Neural progenitor cell (in vitro differentiated cells): ENCODE measurements at places on chromosomes 13 and 19.

DNA sequence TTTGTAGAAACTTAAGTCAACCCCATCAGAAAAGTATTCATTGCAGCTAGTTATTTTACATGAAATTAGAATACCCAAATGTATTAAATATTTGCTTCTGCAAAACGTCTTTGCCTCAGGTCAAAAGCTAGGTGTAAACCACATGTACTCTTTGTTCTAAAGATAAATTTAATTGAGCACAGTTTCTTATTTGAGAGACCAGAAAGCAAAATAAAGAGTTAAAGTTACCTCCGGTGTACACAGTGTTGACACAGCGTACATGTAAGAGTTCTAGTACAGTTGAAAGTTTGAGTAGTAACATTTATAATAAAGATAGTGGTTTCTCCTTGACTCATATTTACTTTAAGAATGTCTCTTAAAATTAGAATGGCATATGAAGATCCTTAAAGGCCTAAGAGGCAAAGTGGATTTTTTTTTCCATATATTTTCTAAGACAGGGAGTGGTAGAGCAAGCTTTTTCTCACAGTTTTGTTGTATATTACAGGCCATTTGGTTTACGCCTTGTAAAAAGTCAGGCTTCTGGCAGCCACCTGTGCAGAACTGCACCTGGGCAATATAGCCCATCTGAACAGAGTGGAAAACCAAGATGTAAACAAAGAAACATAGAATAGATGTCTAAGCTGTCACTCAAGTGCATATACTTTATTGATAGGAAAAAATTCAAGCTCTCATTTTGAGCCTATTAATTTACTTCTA, 2.9 kb downstream of the LRCH1 start:
- DNase-seq: no peak

- peak; percentile 86 for DNase-seq
These were observed 6.5 kb downstream of the UNC13A start for GRCh38 chr19:17681505-17682125.

DNA sequence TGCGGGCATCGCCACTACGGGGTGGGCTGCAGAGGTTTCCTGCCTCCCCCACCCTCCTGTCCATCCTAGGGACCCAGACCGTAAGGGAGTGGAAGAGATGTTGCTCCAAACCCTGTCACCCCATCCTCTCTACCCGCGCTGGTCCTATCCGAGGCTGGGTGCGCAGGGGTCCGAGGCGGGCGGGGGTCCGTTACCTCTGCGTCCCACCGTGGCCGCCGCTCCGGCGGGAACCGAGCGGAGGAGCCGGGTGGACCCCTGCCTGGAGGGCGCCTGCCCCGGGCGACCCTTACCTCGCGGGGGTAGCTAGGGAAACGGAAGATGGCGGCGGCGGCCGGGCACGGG, at the start of gene DGKH:
Gene DGKH (plus strand): TSS at position 307 of the 342 bp plus-strand sequence. CDS start 126 bp downstream, outside the sequence.
- DNase-seq: no peak

- no peak for DNase-seq
These were observed 38.3 kb downstream of the NDFIP2 start for GRCh38 chr13:79519255-79519654.

- no peak for DNase-seq
These were observed 125.4 kb upstream of the ABCC4 start for GRCh38 chr13:95426631-95427030.

DNA sequence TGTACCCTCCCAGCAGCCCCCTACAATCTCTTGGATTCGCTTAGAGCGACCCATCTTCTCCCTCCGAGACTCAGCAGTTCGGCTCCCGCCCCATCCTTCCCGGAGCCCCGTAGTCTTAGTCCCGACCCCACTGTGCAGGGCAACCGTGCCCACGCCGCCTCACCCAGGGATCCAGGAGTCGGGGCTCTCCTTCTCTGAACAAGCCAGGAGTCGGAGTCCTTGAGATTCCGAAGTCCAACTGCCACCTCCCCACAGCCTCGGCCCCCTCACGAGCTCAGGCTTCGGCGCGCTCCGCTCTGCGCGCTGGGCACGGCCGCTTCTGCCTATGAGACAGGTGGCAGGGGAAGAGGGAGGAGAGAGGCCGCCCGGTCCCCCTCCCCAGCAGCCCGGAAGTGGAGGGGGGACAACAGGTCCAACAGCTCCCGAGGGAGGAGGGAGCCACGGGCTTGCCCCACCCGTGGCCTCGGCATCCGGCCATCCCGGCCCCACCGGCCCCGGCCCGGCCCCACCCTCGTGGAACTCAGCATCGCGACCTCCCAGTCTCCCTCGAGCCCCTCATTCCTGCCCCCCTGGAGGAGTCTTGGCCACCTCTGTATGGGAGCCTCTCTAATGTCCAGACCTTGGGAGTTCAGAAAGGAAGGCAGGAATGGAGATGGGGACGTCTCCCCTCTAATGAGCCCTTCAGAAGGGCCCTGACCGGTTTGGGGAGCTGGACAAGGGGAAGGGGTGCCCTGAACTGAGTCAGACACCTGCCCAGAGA, at the start of gene PHLDB3:
Gene PHLDB3 (minus strand): TSS at position 321 of the 760 bp plus-strand sequence. CDS start 628 bp downstream, outside the sequence.
- DNase-seq: no peak

DNA sequence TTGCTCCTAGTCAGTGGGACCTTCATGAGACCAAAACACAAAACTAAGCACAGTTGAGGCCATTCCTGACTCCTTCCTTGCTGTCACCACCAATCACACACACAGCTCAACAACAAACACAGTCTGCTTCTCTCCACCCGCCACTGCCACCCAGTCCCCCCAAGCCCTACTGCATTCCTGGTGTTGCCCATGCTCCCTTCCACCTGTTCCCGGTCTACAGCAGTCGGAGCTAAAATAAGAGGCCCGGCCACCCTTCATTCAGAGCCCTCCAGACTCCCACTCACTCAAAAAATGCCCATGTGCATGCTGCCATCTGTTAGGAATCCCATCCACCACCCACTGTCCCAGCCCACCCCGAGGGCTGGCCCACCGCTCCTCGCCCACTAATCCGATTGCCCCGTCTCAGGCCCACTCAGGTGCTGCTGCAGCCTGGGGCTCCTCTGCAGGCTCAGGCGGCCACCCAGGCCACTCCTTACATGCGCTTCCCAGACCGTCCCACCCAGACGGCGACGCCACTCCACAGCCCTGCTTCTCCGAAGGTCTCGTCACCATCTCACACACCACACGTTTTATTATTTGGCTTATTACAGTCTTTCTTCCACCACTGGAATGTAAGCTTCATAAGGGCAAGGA, 127.6 kb downstream of the RNF17 start:
- DNase-seq: no peak

DNA sequence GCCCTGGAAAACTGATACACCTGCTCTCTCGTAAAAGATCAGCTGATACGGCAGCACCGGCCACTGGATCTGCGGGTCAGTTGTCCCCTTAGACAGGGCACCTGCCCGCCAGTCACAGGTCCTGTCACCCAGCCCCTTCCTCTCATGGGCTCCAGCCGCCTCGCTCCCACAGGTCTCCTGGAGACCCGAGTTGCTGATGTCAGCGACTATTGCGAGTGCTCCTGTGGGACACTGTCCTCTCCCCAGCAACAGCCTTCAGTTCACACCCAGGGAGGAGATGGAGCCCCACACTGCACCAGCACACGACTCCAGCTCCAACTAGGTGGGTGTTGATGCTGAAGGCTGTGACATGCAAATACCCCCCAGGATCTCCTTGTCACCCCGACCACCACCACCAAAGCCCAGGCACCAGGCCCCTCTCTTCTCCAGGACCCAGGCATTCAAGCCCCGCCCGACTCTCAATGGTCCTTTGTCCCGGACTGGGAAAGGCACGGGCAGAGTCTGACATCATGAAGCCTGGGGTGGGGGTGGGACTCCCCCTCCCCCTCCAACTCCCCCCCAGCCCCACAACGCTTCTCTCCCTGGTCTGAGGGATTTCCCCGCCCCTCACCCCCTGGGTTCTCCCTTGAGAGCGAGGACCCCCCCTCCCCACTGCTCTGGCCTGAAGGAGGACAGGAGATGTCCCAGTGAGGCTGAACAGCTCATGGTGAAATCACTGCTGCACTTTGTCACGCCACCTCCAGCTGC, 1.4 kb upstream of the MAG start:
- DNase-seq: no peak

DNA sequence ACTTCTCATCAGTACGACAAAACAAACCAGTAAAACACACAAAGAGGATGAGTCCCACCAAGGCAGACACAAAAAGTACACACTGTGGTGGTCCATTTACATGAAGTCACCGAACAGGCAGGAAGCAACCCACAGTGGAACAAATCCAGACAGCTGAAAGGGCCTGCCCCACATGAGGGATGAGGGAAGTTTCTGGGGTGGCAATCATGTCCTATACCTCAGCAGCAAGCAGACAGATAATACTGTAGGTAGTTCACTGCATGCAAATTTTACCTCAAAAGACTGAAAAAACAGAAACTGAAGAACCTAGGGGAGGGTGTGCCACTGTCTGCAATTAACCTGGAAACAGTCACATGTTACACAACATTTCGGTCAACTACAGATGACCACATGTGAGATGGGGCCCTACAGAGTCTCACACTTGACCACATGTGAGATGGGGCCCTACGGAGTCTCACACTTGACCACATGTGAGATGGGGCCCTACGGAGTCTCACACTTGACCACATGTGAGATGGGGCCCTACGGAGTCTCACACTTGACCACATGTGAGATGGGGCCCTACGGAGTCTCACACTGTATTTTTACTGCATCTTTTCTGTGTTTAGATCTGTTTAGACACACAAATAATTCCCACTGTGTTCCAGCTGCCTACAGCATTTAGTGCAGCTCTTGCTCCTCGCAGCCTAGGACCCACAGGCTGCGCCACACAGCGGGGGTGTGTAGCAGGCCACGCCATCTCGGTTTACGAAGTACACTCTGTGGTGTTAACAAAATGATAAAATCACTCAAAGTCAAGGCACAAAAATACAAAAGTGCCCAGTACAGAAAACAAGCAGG, 22.2 kb downstream of the PCID2 start:
- no peak for DNase-seq

- DNase-seq: no peak
These were observed 5.4 kb downstream of the TFDP1 start for GRCh38 chr13:113589961-113590339.

- DNase-seq: no peak
These were observed 60.2 kb upstream of the KL start for GRCh38 chr13:32955881-32956594.

DNA sequence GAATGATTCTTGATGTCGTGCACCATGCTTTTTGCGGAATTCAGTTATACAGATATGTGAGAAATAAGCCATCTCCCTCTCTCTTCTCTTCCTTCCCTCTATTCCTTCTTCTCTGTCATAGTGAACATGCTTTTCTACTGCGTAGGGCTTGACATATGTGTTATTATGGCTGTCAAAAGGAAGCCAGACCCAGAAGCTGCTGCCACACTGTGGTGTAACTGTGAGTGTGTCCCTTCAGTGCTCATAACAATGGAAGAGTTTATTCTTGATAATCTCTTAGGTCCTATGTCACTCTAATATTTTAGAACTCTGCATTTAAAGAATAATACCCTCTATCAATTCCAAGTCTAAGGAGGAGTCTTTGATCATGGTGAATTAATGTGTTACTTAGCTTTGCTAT, 208.9 kb upstream of the TMTC4 start:
- no peak for DNase-seq

DNA sequence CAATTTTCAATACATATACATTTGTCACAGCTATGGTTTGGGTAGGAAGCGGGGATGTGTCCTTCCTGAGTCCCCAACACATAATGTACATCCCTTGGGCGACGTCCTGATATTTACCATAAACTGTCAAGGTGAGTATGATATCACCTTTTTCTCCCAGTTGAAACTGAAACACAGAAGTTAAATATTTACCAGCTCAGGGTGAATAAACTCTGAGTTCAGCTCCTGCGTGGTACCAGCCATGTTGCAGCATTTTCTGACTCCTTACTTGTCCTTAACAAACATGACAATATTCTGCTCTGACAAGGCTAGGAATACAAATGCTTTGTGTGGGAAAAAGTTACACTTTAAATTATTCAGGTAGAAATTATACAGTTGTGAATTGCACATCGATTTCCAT, 294.2 kb downstream of the TEX29 start:
- no peak for DNase-seq

DNA sequence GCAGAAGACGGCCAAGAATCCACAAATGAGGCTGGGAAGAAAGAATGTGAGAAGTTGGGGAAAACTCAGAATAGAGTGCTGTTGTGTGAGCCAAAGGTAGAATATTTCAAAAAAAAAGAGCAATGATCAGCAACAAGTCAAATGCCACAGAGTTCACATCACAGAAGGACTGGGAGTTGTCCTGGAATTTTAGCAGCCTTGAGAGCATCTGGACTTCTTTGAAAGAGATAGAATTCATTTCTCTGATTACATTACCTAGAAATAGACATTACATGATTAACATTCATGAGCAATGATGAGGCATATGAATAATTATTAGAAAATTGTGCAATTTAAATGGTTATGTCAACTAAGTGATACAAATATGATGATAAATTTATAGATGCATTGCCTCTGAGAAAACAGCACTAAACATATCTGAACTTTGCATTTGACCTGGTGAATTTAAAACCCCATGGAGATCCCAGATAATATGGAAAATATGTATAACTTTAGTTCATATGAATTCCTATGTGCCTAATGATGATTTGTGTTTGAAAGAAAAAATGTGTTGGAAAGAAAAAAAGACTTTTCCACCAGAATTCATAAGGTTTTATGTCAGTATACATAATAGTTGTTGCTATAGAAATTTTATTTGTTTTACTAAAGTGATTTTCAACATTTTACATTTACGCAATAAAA, 186.2 kb downstream of the POSTN start:
- no peak for DNase-seq

- DNase-seq: no peak
These were observed 373.1 kb downstream of the DIAPH3 start for GRCh38 chr13:59790626-59791025.

DNA sequence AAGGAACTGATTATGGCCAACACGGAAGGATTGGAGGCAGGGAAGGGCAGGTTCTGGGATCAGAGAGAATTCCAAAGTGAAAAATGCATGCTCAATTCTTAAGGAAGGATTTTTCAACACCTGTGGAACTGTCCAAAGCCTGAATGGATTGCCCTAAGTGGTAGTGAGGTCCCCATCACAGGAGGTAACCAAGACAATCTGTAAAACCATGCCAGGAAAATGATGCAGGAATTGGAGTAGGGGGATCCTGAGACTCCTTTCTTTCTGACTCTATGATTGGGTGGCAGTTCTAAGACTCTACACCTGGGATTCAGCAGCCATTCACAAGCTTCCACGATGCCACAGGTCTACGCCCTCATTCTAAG, 56.5 kb upstream of the ZNRF4 start:
- DNase-seq: no peak

GRCh38 chr13:30074431-30074830, 224.0 kb upstream of the UBL3 start:
- DNase-seq: no peak
